Sigmoid colon (tissue), 7 donors: ENCODE measurements at places on chromosomes 4 and X. TPM values are rescaled to one million over a fixed set of nuclear protein-coding genes. Genes with fewer than 3 reads are reported as not detected.
A peak's percentile ranks its signal among the peaks of the same experiment; 100 is the strongest.

Gene TMSB15A
- not detected for total RNA-seq

Gene ADH1B
- total RNA-seq, result 906 TPM

Gene SLITRK2
- total RNA-seq, result 0.28 TPM

Gene ARHGAP24
- total RNA-seq, result 40.4 TPM

Gene DUSP9
- not detected for total RNA-seq

Gene GATA1
- total RNA-seq, result not detected

Gene LRAT
- 1.4 TPM for total RNA-seq

Gene TLR3
- total RNA-seq, result 8.2 TPM

DNA sequence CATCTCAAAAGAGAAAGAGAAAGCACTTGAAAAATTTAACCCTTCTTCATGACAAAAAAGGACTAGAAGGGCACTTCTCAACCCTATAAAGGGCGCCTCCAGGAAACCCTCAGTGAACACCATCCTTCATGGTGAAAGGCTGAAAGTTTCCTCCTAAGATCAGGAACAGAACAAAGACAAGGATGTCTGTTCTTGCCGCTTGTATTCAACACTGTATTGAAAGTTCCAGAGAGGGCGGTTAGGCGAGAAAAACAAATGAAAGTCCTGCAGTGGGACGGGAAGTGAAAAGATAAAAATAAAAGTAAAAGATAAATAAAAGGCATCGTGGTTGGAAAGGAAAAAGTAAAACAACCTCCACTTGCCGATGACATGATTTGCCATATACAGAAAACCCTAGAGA, 50.9 kb downstream of the RNF212 start:
- DNase-seq, result peak; percentile 4

- DNase-seq, result no peak
Observed at GRCh38 chrX:69289046-69289792, 124.0 kb upstream of the PJA1 start.

DNA sequence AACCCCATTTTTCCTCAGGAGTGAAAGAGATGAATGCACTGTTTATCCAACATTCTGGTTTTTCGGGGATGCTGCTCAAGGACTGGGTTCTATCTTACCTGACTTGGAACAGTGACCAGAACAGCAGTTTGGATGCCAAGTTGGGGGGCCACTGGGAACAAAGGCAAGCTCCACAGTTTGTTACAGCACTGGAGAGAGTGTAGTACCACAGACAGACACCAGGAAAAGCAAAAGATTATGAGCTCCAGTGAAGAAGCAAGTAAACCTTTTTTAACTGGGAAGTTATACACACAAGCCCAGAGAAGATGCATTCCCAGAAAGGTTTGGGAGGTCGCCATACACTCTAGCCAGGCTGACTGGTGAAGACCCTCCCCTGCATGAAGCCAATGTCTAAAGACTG, 13.6 kb downstream of the C4orf36 start:
- no peak for DNase-seq

DNA sequence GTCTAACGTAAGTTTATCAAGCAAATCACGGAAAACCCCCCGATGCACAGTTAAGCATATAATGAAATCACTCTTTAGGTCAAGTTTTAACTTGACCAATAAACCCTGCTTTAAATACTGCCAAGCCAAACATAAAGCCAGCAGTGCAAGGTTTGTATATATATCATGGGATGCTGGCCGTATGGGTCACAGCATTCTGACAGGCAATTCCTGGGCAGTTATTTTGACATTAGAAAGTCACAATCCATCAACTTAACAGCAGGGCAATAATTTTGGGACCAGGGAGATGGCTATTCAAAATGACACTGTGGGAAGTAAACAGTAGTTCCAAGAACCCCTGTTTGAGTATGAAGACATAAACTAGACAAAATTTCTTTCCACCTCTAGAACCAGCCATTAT, 116.9 kb downstream of the ZNF827 start:
- DNase-seq, result no peak

- no peak for DNase-seq
Observed at GRCh38 chr4:25452081-25452480, 75.0 kb downstream of the ANAPC4 start.

GRCh38 chr4:169902658-169903345, 123.4 kb downstream of the MFAP3L start:
- DNase-seq, result no peak

DNA sequence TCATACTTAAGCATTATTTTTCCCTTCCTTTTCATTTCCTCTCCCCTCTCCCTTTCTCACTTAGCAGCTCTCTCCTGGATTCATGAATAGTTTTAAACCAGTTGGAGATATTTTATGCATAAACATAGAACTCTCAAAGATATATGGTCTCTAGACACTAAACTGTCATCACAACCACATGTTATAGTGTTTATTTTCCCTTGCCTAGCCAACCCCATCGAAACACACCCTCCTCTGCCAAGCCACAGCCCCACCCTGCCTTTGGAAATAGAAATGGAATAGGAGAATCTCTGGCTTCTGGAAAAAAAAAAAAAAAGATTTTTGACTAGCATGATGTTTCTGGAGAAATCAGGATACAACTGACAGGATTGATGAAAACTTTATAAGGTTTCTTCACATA, 64.8 kb upstream of the RBPJ start:
- DNase-seq, result no peak

GRCh38 chrX:107878106-107878505, 52.4 kb downstream of the MID2 start:
- DNase-seq, result no peak

- DNase-seq, result no peak
Observed at GRCh38 chr4:8115916-8116315, 42.7 kb downstream of the ABLIM2 start.

DNA sequence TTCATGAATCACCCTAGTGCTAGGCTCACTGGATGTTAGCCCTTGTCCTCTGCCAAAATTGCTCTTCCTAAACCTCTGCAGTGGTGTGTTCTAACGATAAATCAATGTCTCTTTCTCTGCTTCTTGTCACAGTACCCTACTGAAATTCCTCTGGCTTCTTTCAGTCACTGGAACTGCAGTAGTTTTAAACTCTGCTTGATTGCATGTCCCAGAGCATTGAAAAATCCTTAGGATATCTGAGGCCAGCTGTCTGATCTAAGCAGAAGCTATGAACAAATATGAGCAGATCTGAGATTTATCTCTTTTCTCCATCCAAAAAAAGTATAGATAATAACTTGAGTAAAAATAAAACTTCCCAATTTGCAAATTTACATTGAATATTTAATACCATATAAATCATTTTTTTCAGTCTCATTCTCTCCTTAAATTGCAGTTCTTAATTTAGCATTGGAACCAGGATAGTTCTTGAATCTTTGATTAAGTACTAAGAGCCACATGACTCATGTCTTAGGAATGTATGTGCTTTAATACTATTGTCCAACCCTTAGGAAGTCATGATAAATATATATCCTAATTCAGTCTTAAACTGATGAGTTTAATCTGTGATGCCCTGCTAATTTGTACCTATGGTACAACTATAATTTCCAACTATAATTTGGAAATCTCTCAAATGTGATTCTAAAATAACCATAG, 169.7 kb downstream of the PDHA2 start:
- no peak for DNase-seq

DNA sequence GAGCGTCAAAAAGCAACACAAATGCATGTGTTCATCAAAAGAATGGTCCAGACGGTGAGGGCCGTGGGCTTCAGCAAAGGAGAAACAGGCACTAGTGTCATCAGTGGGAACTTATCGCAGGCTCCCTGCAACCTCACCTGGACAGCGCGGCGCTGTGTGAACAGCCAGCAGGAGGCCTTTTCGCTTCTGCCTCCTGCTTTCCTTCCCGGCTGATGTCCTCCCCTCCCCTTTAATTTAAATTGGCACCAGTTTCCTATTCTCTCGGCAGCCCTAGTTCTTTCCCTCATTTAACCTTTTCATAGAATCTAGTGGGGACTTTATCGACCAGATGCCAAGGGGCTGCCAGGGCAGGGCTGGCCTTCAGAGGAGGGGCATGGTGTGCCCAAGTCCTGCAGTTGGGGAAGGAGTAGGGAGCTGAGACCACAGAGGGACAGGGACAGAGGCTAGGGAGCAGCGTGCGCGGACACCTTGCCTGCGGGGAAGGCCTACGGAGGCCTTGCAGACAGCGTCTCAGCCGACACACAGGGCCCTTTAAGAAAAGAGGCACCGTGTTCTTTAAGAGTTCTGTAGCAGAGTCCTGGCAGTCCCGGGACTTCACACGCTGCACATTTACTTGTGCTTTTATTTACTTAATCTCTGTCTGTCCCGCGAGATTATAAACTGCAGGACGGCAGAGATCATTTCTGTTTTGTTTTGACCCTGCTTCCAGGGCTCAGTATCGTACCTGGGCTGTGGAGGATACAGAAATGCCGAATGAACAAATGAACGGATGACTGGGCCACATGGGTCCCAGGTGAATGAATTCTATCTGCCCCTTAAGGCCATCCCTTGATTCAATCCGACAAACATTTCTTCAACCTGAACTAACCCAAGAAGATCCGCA, 8.4 kb upstream of the SORBS2 start:
- no peak for DNase-seq

DNA sequence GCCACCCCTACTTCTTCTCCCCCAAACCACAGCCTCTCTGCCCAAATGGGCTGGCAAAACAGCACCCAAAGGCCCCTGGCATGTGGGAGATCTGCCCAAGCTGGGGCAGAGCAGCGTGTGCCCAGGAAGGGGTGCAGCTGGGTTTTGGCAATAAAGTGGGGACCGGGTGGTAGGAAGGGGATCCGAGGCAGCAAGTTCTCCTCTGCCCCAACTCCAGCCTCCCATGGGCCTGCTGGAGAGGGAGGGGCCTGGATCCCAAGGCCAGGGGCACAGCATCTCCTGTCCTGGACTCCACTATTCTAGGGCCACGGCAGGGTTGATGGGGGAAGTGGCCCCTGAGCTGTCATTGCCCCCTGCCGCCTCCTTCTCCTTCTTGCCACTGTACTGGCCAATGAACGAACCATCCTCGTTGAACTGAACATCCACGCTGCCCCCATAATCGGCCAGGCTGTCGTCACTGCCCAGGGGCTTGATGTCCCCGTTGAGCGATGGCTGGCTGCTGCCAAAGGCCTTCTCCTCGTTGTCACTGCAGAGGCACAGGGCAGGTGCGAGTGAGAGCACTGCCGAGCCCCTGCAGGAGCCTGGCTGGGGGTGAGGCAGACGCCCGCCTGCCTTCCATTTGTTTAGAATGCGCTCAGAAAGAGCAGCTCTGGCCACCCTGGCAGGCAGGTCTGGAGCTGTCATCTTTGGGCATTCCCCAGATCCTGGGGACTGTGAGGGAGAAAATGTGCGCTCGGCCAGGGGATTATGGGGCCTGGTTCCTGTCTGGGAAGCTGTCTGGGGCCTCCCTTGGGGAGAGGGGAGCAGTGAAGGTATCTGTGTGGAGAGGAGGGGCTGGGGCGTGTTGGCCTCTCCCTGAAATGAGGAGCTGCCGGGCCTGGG, 23.4 kb downstream of the L1CAM start:
- DNase-seq, result no peak

DNA sequence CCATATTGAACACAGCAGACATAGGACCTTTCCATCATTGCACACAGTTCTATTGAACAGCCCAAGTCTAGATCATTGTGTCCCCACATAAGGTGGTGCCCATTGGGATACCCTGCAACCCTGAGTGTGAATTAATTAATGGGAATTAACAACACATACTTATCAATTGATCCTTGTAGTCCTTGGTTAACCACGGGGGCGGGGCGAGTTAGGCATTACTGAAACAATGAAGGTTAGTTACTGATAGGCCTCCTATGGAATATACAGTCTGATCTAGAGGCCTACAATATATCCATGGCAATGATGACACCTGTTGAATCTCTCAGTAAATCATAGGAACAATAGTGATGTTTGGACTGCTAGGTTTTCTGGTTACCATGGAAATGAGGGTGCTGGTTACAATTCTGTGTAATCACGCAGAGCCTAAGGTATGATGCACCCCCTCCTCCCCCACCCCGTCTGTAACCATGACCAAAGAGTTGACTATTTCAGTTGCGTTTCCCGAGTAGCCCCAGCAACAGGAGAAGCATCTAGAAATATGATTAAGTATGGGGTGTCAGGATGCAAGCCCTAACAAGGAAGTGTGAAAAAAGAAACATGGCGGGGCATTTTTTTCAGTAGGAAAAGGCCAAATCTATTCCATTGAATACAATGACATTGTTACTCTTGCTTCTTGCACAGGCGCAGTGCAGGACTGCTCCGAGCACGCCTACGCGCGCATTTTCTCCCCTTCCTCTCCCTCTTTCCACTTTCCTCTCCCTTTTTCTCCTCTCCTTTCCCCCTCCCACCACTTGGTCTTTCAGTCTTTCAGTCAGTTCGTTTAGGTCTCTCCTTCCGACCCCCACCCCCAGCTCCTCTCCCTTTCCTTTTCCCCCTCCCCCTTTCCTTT, 677 bp upstream of the NONO start:
- no peak for DNase-seq
